Cerebellar nuclear complex (tissue), 1 donor: ENCODE measurements at places on chromosomes 13 and 19.

DNA sequence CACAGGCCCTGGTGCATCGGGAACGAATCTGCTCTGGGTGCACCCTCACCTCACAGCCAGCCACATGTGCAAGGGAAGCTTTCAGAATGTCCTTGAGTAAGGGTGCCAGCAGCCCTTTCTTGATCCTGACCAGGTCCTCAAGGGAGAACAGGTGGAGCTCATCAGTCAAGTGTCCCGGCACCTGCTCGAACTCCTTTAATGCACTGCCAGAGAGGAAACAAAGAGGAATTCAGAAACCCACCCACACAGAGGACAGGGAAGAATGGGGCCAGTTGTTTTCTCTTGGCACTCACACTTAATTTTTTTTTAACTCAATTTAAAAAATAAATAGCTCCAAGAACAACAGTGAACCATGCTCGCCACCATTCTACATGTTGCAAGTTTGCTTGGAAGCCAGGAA lies 41.7 kb downstream of the RUBCNL start:
- DNase-seq = no peak

DNA sequence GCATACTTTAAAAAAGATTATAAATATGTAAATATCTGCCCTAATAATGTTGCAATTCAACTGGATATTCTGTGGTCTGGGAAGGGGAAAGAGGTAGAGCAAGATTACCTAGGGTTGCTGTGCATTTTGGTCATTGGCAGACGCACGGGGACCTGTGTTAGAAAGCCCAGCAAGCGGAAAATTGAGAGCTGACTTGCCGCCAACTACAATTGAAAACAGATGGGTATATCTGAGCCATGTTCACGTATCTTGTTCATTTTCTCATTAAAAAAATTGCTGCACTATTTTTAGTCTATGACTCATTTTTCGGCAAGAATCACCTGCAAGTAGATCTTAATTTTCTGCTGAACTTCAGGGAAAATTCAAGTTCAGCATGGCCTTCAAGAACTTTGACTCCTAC lies 308.5 kb upstream of the TMTC4 start:
- DNase-seq = peak; percentile 58

DNA sequence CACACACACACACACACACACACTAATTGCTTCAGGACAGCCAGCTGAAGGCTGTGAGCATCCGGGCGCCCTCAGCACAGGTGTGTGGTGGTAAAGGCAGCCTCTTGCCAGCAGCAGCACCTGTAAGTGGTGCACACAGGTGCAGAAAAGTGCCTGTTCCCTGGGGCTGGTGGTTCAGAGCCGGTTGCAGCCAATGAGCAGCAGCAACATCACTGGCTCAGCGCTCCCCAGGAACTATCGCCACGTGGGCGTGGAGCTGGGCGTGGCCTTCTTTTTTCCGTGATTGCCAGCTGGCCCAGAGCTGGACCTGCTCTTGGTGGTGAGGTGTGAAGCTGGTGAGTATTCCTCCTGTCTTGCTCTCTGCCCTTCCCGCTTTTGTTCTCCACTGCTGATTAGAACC lies at the start of gene NLRP5:
Gene NLRP5, plus strand, starts transcription at position 289 of the 400 bp plus-strand sequence.
- no peak for DNase-seq

- DNase-seq = no peak
These were observed at the start of gene GPR18 for GRCh38 chr13:99258210-99258860. Gene GPR18 (minus strand): TSS chr13:99258379. CDS start chr13:99255872, 2,507 bp downstream.

DNA sequence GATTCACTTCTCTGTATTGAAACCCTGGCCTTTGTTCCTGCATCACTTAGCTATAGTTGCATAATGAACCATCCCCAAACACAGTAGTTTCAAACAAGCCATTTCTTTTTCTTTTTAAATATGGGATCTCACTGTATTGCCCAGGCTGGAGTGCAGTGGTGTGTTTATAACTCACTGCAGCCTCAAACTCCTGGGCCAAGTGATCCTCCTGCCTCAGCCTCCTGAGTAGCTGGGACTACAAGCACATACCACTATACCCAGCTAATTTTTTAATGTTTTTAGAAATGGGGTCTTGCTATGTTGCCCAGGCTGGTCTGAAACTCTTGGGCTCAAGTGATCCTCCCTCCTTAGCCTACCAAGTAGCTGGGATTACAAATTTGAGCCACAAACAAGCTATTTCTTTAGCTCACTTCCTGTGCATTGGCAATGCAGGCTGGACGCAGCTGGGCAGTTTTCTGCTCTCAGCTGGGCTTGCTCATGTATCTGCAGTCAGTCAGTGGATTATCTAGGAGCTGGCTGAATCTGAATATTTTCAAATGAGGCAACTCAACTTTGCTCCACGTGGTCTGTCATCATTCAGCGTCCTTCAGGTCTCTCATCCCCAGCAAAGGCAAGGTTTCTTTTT lies 49.5 kb upstream of the SIN3B start:
- DNase-seq = no peak

GRCh38 chr19:2494447-2495129 lies 18.7 kb downstream of the GADD45B start:
- no peak for DNase-seq

DNA sequence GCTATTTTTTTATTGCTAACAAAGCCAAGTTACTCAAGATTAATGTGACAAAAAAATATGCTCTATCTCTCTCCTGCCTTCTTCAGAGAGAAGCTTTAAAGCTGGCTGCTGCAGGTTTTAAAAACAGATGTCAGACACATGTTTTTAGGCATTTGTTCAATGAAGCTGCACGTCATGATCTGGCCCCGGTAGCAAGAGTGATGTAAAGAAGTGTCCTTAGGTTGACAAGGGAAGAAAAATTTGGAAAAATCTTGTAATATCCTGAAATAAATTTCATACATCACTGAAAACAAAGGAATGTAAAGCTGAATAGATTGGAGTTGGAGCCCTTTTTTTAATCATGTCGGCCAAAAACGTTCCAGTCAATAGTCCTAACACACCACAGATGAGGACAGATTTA lies 531.4 kb upstream of the NBEA start:
- DNase-seq = no peak

DNA sequence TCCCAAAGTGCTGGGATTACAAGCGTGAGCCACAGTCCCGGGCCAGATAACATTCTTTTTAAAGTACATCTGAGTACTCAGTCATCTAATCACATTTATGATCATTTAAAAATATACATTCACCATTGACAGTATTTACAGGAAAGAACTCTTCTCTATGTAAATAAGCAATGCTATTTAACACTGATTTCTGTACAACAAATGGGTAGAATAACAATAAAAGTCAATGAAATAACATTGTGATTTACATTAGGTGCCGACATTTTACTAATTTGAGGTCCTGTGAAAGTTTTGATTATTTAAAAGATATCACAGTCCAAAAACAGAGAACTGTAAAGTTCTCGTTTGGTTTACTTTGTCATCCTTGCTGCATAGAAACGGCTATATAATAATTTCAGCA lies 1763.7 kb downstream of the SLITRK1 start:
- no peak for DNase-seq
